ENCODE measurements at places on chromosomes 11 and 22. TPM values are rescaled to one million over a fixed set of nuclear protein-coding genes. Genes with fewer than 3 reads are reported as not detected.

POU2AF1 gene
- polyA plus RNA-seq = 1.1 TPM

RTN3 gene
- 180 TPM for polyA plus RNA-seq

SMIM38 gene
- polyA plus RNA-seq = 0.51 TPM

CRYAB gene
- 52.8 TPM for polyA plus RNA-seq

ARHGAP8 gene
- 57.7 TPM for polyA plus RNA-seq

GAB4 gene
- not detected for polyA plus RNA-seq

LRRC56 gene
- polyA plus RNA-seq = 2.9 TPM

DNA sequence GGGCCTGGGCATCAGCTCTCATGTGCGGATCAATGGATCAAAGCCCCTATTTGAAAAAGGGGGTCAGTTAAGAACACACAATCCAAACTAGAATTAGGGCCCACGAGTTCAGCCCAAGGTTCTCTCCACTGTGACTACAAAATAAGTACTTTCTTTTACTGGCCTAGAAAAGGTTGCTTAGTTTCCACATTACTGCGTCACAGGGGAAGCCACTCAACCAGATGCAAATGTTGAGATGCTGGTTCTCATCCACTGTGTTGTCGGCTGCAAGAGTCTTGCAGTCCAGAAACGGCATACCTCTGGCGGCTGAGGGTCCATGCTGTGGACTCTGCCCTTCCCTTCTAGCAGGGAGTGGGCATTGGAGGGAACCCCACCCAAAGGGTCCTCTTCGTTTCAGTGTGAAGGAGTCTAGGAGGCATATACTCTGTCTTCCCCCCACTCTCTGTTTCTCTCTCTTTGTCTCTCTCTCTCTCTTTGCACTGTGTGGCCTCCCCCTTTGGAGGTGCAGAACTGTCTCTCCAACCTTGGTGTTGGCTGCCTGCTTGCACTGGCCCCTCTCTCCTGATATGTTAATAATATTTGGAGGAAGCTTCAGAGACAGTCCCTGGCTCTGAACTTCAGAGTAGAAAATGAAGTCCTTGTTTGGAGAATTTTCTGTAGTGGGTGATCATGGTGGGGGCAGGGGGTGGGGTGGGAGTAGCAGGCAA lies 99.0 kb upstream of the NNMT start:
- DNase-seq = no peak

DNA sequence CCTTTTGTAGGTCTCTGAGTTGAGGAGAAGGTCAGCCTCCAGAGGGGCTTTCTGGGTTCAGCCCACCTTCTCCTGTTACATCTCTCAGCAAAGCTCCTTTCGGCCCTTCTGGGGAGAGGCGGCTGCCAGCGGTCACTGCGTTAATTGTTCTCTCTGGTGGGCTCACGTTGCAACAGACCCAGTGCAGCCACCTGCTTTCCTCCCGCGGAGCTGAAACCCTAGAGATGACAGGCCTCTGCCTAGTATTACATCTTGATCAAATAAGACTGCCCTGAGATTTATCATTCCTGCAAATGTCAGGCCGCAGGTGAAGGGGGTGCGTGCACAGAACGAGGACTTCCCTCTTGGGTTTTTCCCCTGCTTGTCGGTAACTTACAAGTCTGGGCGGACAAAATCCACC lies 43.2 kb upstream of the CREB3L1 start:
- no peak for DNase-seq

CASTOR1 gene
- 13.0 TPM for polyA plus RNA-seq

HOATZ gene
- 0.11 TPM for polyA plus RNA-seq

DNA sequence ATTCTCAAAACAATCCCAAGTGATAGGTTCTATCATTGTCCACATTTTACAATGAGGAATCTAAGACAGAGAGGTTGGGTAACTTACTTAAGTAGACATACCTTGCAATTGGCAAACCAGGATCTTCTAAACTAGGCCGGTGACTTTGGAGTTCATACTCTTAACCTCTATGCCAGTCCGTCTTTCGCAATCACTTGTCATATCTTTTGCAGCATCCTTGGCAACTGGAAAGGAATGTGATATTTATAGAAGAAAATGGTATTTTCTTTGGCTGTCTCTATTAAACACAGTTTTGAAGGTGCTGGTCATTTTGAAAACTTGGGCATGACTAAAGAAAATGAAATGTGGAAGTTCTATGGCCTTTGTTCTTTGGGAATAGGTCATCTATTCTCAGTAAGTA lies 556.5 kb downstream of the NELL1 start:
- DNase-seq = no peak

OR2AG2 gene
- polyA plus RNA-seq = not detected

DNA sequence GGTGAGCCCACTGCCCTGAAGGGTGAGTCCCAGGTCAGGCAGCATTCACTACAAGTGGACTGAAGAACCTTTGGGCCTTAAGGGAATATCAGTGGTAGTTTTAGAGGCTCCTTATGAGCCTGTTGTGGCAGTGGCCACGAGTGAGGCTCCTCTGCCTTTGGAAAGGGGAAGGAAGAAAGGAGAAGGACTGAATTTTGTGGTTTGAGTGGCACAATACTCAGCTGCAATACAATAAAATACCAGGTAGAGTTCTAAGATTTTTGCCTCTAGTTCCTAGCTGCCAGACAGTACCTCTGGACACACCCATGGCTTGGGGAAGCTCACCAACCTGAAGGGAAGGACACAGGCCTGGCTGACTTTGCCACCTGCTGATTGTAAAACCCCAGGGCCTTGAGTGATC lies 260.9 kb downstream of the DYNC2H1 start:
- no peak for DNase-seq

UBASH3B gene
- 8.2 TPM for polyA plus RNA-seq

DNA sequence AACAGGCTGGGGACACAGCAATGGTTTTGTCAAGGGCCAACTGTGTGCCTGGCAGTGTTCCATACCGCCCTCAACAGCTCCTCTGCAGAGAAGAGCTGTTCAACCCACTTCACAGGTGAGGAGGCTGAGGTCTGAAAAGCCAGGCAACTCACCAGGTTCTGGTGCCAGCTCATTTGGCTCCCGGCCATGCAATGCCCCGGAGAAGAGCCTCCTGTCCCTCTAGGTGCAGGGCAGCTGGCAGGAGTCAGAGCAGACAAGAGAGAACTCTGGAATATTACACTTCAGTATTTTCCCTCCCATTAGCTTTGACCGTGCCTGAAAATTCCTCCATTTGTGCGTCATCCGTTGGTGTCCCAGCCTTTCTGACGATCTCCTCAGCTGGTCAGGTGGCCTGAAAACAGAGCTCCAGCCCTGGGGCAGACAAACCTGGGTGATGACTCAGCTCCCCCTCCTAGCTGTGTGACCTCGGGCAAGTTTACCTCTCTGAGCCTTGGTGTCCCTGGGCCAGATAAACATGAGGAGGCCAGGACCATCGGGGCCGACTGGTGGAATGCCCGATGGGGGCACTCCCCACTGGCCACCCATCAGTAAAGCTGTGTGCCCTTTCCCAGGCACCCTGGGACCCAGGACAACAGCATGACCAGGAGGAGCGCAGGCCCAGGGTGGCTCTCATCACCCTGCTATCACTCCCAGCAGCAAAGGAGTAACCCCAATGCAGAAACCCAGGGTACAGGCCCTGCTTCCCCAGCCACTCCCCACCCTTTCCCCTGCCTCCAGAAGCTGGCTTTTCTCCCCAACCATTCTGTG lies 9.6 kb upstream of the C1QTNF6 start:
- no peak for DNase-seq

DNA sequence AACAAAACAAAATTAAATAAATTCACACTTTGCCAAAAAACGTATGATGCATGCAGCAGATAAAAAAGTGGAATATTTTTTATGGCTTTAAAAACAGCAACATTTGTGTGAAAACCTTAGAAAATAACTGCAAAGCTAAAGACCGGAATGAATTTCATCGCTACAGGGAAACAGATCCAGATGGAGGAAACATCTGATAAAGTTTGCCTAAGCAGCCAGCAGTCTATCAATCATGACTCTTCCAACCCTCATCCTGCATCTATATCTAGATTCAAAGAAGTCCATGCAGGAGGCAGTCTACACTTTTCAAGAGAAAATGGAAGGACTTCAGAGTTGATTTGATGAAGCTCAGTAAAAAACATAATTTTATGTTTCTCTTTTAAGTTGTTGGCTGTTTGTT lies 126.8 kb downstream of the SWAP70 start:
- DNase-seq = no peak

- no peak for DNase-seq
Measured at GRCh38 chr11:95930948-95931347, 7.0 kb upstream of the MTMR2 start.

DNA sequence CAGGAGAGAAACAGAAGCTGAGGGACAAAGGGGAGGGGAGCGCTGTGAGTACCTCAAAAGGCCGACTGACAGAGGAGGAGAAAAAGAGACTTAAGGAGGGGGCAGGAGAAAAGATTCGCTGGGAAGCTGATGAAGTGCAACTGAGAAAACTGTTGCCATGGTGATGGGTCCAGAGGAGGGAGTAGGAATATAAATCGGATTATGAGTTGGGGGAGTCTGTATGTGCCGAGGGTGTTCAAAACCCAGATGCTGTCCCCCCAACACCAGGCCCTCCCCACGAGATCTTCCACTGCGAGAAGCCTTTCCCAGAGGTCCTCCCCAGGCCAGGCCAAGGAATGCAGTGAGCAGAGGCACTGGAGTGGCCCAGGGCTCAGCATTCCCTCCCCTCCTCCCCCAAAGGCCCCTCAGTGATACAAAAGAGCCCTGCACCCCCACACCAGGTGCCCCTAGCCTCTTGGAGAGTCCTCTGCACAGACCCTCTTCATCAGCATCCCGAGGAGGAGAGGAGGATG lies 13.7 kb upstream of the BCL9L start:
- DNase-seq = no peak

- DNase-seq = no peak
Measured at GRCh38 chr11:19323502-19323901, 82.8 kb upstream of the E2F8 start.

OSBP gene
- 47.5 TPM for polyA plus RNA-seq

PYGM gene
- 3.2 TPM for polyA plus RNA-seq

DNA sequence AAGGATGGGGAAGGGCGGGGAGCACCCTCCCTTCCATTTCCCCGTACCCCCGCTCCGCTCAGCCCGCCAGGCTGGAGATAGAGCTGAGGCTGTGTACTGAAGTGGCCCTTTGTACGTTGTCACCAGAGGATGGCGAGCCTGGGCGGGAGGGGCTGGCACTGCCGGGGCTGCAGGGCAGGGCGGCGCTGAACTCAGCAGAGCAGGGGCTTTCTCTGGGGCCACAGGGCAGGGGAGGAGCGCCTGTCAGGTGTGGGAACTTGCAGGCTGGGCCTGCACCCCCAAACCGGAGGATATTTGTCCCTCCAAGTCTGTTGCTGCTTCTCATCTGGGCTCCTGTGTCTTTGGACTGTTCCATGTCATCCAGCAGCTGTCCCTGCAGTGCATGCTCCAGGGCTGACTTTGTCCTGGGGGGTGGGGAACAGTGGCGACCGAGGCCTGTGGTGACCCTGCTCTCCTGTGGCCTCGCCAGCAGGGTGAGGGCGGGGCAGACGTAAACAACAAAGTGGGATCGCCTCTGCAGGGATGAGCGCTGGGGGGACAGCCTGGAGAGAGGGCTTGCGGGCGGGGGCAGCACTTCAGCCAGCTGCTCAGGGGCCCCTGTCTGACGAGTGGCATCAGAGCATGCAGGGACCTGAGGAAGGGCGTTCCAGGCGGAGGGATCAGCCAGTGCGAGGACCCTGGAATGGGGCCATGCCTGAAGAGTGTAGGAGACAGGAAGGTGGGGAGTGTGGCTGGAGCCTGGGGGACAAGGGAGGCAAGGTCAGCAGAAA lies 13.1 kb downstream of the MGAT3 start:
- DNase-seq = no peak

RAPSN gene
- 0.52 TPM for polyA plus RNA-seq

DNA sequence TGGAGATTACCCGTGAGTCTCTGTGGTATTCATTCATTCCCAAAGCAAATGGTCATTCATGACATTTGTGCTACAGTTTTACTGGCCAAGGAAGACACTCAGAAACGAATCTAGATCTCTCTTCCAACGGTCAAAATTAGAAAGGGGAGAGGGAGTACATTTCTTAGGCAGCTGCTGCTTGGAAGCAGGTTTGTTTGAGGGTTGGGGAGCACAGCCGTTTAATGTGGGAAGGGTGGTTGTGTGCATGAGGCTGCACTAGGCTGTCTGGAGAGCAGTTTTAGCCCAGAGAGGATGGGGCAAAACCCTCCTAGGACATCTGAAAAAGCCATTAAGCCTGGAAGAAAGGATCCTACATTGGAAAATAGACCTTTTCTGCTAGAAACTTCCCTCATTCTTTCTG lies 29.7 kb upstream of the TIMP3 start:
- no peak for DNase-seq

AIP gene
- 63.1 TPM for polyA plus RNA-seq

DNA sequence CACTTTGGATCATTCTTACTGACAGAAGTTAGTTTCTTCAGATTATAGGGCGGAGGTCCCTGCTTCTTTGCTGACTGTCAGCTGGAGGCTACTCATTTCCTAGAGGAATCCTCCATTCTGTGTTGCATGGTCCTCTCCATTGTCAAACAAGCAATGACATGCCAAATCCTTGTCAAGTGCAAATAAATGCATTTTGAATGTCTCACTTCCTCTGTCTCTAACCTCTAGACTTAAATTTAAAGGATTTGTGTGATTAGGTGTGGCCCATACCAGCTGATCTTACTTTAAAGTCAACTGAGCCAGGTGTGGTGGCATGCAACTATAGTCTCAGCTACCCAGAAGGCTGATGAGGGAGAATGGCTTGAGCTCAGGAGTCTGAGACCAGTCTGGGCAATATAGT lies 458.4 kb upstream of the CCDC179 start:
- no peak for DNase-seq

DNA sequence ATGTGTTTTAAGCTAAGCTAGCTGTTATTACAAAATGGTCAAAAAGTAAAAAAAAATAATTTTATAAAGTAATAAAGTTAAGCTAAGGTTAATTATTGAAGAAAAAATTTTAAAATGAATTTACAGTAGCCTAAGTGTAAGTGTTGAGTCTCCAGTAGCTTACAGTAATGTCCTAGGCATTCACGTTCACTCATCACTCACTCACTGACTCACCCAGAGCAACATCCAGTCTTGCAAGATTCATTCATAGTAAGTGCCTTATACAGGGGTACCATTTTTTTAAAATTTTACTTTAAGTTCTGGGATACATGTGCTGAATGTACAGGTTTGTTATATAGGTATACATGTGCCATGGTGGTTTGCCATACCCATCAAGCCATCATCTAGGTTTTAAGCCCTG lies 11.6 kb upstream of the OOSP4B start:
- no peak for DNase-seq

GRCh38 chr22:49574205-49574880 lies 253.3 kb downstream of the BRD1 start:
- DNase-seq = no peak

CALCB gene
- 5.0 TPM for polyA plus RNA-seq
